Suppressor macrophage treated with lipopolysaccharide for 4 hours (primary cell): ENCODE measurements at places on chromosomes 16 and 17.

DNA sequence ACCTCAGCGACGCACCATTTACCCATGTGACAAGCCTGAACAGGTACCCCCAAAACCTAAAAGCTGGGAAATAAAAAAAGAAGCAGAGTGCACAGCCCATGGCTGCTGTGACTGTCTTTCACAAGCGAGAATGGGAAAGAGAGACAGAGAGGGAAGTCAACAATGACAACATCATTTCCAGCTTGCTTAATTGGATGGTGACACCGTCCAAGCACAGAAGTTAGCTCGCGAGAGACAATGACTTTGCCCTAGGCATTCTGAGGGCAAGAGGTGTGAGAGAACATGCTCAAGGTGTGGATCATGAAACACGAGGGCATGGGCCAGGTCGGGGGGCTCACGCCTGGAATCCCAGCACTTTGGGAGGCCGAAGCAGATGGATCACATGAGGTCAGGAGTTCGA is 19.3 kb upstream of the NSMCE1 start:
- DNase-seq: peak; percentile 77

DNA sequence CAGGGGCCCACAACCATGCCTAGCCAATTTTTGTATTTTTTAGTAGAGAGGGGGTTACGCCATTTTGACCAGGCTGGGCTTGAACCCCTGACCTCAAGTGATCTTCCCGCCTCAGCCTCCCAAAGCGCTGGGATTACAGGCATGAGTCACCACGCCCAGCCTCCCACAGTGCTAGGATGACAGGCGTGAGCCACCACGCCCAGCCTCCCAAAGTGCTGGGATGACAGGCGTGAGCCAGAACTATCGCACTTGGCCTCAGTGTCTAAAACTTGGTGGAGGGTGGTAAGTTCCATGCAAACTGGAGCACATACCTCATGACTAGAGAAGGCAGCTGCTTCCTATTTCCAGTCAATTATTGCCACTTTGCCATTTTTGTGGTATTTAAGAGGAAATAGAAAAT is 7.1 kb downstream of the HSD17B2 start:
- DNase-seq: no peak

DNA sequence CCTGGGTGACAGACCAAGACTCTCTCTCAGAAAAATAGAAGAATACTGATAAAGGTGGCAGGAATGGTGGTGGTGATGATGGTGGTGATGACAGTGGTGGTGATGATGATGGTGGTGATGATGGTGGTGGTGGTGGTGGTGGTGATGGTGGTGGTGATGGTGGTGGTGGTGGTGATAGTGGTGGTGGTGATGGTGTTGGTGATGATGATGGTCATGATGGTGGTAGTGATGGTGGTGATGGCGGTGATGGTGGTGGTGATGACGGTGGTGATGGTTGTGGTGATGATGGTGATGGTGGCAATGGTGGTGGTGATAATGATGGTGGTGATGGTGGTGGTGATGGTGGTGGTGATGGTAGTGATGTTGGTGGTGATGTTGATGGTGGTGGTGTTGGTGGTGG is 18.0 kb upstream of the CIITA start:
- no peak for DNase-seq

GRCh38 chr17:15744885-15745284 is 12.8 kb downstream of the TBC1D26 start:
- no peak for DNase-seq

DNA sequence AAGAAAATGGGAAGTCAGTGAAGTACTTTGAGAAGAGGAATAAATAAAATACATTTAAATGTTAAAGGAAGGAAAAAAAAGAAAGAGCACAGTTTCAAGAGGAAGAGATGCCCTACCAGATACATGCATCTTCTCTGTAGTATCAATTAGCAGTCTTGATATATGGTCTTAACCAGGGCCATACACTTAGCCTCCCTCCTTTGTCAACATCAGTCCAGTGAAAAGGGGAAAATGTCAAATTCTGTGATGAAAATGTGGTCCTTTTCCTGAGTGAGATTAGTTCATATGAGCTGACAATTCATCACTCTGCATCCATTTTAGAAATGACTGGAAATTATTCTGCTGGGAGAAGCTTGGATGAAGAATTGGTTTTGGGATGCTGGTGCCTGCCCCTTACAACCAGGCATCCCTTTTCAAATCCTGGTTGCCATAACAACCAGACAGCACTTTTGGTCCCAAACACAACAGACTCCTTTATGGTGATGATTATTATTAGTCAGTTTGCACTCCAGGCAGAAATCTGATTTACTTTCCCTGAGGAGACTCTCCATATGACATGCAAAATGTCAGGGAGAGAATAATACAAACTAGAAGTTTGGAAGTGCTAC is 933.6 kb upstream of the CDH8 start:
- no peak for DNase-seq

DNA sequence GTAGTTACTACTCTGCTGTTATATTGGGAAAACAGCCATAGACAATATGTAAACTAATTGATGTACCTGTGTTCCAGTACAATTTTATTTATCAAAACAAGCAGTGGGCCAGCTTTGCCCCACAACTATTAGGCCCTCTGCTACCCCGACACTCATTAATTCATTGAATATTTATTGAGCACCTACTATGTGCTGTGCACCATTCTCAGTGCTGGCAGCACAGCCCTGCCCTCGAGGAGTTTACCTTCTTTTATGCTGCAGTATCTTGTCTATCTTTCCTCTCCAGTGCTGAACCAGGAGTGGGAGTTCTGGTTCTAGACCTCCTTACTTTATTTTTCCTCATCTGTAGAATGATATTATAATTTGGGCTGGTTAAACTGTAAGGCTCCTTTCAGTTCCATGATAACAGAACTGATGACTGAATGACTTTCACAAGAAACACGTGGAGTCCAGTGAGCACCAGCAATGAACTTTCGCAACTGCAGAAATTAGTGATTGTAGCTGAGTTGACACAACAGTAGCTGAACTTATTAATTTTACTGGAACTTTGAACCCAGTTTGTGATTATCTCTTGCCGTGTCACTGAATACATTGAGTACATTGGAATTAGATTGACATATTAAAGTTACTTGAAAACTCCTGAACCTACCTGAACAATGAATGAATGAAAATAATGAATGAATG is 2.4 kb downstream of the GOSR2 start:
- peak; percentile 74 for DNase-seq

- no peak for DNase-seq
Measured at GRCh38 chr17:77723909-77724875, 234.3 kb upstream of the TNRC6C start.

GRCh38 chr16:5633845-5634440 is 536.3 kb upstream of the EEF2KMT start:
- DNase-seq: peak; percentile 19

DNA sequence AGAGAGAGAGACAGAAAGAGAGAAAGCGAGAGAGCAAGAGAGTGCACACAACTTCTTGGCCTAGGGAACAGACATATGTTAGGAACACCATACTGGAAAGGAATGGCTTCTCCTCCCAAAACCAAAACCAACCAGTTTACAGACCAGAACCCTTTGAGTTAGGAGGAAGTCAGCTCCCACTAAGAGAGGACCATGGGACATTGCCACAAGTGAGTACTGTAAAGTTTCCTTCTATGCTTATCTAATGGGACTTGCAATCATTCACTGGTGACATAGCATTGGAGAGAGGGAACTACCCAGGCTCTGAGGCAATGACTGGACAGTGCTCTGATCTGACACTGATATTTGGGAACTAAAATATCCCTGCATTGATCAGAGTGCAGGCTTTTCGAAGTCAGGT is 32.4 kb downstream of the TBC1D3B start:
- DNase-seq: peak; percentile 84
